ENCODE measurements at places on chromosomes 12 and 14.

- DNase-seq: no peak
These were observed 49.0 kb upstream of the ISM2 start for GRCh38 chr14:77547512-77548180.

DNA sequence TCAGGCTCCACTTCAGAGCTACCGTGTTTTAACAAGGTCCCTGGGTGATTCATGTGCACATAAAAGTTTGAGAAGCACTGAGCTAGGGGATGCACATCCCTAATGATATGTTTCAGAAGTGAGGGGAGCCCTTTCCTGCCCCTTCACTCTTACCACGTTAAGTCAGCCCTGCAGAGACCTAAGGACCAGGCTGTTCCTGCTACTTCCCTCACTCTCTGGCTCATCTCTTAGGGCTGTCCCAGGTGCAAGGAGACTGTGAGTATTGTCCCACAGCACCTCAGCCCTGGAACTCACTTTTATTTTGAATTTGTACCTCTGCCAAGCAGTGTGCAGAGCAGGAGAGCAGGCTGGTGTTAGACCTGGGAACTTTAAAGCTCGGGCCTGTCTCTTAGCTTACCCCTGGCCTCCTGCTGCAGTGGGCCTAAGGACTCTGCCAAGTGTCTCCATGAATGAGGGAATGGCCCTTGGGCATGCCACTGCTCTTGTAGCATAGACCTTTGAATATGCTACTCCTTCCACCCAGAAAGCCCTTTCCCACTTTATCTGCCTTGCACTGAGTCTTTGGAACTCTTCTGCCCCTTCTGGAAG lies 11.0 kb upstream of the SUSD6 start:
- no peak for DNase-seq

DNA sequence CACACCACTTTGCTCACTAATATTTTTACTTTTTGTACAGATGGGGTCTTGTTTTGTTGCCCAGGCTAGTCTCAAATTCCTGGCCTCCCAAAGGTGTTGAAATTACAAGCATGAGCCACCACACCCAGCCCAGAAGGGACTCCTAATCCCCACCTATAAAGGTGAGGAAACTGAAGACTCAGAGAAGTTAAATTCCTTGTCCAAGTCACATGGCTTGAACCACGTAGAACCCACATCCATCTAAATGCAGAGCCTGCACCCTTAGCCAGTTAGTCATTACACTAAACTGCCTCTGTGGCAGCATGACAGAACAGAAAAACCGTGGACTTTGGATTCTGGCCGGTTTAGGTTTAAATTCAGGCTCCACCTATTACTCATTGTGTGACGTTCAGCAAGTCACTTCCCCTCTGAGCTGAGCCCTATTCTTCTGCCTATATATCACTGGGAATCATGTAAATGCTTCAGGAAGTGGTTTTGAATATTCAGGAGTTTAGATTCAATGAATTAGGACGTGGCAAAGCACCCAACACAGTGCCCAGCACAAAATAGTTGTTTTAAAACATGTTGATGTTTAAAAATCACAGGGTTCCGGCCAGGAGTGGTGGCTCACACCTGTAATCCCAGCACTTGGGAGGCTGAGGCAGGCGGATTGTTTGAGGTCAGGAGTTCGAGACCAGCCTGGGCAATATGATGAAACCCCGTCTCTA lies 3.0 kb upstream of the CORO1C start:
- DNase-seq: peak; percentile 91

DNA sequence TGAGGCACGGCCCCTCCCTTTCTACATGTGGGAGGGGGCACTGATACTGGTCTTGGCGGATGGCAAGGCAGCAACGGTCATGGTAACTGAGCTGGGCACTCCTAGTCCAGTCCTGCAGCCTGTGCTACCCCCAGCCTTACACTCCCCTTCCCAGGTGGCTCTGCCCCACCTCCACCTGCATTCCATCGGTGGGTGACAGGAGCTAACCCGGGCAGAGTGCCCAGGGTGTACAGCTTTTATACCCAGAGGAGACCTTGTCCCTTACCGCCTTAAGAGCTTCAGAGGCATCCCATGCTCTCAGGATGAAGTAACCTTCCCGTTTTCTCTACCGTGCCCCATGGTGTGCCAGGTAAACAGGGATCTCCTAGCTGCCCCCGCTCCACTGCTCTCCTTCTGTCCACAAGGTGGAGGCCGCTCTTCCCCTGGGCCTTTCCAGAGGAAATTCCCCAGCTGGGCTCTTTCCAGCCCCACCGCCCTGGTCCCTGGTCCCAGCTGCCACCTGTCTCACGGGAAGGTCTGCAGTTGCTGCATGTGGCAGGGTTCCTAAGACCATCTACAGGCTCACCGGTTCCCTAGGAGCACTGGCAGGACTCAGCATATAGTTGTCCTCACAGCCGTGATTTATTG lies 20.5 kb downstream of the BRI3BP start:
- DNase-seq: no peak

DNA sequence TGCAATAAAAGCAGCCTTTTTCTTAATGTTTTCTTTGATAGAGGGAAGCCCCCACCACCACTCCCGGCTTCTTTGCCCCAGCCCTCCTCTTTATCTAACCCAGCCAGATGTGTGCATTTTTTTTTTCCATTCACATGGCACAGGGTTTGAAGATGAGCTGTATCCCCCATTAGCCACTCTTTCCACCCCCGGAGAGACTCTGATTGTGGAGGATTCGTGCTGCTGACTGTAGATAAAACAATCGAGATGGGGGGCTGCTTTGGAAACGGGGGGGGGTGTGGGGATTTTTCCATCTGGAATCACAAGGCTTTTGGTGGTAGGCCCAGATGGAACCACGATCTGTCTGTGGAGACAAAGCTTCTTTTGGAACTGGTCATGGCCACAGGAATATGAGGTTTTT lies 46.2 kb upstream of the VASH1 start:
- DNase-seq: no peak

DNA sequence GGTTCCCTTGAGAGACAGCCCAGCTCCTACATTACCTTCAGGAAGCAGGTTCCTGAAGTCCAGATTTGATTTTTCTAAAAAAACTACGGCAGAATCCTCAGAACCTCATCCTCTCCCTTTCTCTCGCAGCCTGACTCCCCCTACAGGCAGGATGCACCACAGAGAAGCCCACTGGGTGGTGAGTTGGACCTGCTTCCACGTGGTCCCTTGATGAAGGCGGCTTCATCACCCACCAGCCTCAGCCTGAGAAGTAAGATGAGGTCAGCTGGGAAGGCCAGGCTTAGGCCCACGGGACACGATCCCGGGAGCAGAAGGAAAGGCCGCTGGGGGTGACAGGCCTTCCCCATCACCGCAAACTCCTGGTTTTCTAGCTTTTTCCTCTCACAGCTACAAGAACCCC lies 83.0 kb downstream of the ACTN1 start:
- no peak for DNase-seq

DNA sequence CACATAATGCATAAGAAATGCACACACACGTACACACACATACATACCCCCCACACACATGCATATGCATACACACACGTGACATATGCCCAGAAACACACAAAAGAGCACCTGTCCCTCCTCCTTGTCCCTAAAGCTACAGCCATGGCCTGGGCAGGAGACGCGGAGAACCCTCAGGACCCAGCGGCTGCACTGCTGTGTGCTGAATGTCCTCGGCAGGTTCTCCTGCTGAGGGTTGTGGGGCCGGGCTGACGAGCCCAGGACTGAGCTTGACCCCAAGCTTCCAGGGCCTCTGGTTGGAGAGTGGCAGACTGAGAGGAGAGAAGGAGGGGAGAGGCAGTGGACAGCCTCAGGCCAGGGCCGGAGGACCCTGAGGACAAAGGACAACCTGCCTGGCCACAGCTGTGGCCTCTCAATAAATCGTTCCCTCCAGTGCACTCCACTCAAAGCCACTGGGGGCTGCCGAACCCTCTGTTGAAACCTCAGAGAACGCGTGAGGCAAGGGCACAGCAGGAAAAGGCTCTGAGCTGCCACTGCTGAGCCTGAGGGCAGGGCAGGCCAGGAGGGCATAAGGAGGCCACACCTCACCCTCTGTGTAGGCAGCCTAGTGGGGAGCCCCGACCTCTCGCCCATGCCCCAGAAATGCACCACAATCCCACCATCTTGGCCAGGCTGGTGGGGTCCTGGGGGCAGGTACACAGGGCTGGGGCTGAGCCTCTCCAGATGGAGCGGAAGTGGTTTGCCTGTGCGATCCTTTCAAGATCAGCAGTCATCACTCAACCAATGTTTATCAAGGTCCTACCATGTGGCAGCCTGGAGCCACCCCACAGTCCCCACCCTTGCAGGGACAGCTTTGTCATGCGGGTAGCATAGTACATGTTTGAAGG lies 3.1 kb downstream of the CACNA2D4 start:
- DNase-seq: no peak

GRCh38 chr12:56684745-56685359 lies 3.2 kb downstream of the PTGES3 start:
- no peak for DNase-seq

- DNase-seq: no peak
These were observed 18.1 kb downstream of the SUSD6 start for GRCh38 chr14:69629225-69630127.

DNA sequence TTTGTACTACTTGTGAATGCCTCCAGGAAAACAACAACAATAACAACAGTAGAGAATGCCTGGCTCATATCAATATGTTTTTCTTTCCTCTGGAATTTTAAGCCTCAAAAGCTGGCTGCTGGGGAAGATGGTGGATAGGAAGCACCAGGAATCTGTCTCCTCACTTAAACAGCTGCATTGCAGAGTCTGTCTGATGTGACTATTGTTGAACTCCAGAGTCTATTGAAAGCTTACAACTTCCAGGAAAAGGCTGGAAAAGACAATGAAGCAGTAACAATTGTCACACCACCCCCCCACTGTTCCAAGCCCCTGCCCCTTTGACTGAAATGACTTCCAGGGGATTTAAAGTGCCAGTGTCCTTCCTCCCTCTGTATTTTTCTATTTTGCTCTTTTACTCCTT lies 309.7 kb downstream of the BMP4 start:
- no peak for DNase-seq

GRCh38 chr14:29205658-29206057 lies 439.1 kb downstream of the FOXG1 start:
- DNase-seq: no peak

DNA sequence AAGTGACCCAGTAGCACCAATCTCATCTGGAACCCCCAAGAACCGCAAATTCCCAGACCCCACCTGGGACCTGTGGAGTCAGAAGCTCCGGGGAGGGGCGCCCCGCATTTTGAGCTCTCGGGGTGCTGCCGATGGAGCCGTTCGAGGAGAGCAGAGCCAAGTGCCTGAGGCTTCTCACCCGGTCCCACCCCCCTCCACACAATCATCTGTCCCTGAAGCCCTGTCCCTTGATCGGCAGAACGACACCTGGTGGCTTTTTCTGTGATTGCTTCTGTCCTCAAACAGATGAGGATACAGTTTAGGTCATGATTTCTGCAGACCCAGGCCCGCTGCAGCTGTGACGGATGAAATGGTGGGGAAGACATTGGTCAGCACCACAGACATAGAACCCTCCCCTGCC lies 74.7 kb downstream of the NOC4L start:
- DNase-seq: no peak

- no peak for DNase-seq
These were observed 84.6 kb downstream of the SETD3 start for GRCh38 chr14:99395909-99396530.

GRCh38 chr12:26874501-26875296 lies 41.7 kb upstream of the ITPR2 start:
- peak; percentile 42 for DNase-seq

- no peak for DNase-seq
These were observed 25.1 kb upstream of the DICER1 start for GRCh38 chr14:95182379-95182778.

DNA sequence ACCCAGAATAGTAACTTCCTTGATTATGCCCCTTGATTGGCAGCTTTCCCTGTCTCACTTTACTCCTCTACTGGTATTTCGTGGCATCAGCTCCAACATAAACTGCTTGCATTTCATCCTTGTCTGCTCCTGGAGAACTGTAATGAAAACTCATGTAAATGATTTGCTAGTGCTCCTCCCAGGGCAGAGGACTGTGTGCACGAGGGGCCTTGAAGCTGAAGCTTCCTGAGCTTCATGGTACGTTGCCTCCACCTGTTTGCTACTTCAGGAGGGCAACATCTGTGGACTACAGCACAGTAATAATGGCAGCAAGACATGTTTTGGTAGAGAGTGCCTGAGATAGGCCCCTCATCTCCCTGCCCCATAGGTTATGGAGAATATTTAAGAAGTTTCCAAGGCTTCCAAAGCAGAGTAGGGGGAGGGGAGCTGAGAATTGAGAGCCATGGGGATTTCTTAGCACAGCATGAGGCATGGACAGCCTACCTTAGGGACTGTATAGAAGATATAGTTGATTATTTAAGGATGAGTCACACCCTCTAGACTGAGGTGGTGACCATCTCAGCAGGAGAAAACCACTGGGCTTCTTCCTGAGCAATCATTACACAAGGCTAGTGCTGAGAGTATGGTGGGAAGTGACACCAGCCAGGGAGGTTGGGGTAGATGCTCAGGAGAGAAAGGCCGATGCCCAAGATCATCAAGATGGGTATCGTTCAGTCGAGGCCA lies 29.5 kb downstream of the CCDC198 start:
- no peak for DNase-seq

DNA sequence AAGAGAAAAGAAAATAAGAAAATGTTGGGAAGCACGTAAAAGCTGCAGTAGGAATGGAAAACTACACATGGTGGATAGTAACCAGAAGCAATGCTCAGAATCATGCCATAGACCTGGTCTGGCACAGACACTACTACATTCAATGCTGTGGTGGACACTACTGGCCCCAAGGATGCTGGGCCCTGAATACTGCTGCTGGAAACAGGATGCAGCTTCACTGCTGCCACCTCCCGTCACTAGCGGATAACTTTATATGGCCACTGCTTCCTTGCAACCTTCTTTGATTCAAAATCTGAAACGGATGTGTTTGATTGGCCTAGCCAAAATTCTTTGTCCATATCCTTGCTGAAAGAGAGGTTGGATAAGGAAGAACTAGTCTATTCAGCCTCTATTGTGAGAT lies 30.7 kb downstream of the ADCY6 start:
- DNase-seq: no peak

DNA sequence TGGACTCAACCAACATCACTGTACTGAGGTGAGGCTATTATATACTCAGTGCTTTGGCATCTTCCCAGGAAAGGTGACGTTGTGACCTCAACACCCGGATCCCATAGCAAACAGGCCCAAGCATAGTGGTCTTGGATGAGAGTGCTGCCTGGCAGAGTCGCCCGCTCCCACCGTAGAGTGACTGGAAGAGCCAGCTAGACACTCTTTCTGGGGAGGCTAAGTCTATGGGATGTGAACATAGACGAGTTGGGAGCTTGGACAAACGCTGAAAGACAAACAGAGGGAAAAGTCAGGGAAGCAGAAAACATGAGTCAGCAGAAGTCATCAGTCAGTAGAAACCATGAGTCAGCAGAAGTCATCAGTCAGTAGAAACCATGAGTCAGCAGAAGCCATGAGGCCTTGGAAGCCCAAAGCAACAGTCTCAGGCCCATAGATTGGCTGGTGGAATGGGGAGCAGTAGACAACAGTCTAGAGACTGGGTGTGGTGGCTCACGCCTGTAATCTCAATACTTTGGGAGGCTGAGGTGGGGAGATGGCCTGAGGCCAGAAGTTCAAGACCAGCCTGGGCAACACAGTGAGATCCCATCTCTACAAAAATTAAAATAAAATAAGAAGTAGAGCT lies 66.4 kb upstream of the MAP1LC3B2 start:
- DNase-seq: peak; percentile 40

GRCh38 chr12:42725809-42726208 lies 136.3 kb upstream of the PRICKLE1 start:
- DNase-seq: no peak
